Motor neuron (in vitro differentiated cells): ENCODE measurements at places on chromosomes 12 and 14.

GRCh38 chr12:62632411-62632918 is 165.8 kb downstream of the MON2 start:
- ATAC-seq, result peak; percentile 75

DNA sequence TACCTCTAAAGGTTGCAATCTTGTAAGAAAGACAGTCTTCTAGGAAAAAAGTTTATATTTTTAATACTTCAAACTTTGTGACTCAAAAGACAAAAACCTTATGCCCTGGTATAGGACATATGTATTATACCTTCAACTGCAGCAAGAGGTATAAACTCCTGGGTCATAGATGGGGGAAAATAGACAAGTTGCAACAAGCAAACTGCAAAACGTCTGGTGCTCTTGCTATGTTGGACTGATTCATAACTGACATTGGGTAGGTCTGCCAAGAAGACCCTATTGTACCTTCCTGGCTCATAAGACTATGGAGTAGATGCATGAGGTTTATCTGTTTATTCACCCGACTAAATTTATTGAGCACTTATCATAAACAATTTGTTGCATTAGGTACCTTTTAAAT is 40.9 kb downstream of the BEST3 start:
- ATAC-seq, result no peak

GRCh38 chr14:76708771-76709170 is 52.5 kb upstream of the VASH1 start:
- no peak for ATAC-seq

GRCh38 chr14:50010752-50011151 is 105.6 kb downstream of the VCPKMT start:
- ATAC-seq, result no peak

- ATAC-seq, result no peak
These were observed 54.9 kb upstream of the GNG2 start for GRCh38 chr14:51805541-51805940.

DNA sequence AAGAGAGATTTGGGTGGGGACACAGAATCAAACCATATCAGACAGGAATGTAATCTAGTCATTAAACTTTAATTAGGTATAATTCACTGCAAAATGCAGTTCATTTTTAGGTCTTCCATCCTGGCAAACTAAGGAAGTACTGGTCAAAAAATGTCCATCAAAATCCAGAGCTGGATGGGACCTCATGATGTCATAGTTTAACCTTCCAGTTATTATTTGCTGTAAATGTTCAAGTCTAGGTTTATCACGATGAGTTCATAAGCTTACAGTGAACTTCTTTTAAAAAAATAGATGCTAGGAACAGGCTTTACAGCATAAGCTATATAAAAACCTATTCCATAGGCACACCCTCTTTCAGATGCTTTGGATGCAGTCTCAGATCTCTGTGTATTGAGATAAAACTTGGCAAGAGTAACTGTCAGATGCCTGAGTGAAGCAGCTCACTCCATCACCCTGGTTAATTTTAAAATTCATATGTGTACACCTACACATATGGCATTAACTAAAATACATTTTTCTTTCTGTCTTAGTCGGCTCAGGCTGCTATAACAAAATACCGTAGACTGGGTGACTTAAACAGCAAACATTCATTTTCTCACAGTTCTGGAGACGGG is 7.9 kb downstream of the SSPN start:
- no peak for ATAC-seq

GRCh38 chr12:113673458-113674238 is 202.0 kb upstream of the LHX5 start:
- ATAC-seq, result no peak

- ATAC-seq, result peak; percentile 18
These were observed 76.3 kb upstream of the FUT8 start for GRCh38 chr14:65336191-65336591.

GRCh38 chr14:53951627-53952303 is 4.9 kb downstream of the BMP4 start:
- ATAC-seq, result no peak

DNA sequence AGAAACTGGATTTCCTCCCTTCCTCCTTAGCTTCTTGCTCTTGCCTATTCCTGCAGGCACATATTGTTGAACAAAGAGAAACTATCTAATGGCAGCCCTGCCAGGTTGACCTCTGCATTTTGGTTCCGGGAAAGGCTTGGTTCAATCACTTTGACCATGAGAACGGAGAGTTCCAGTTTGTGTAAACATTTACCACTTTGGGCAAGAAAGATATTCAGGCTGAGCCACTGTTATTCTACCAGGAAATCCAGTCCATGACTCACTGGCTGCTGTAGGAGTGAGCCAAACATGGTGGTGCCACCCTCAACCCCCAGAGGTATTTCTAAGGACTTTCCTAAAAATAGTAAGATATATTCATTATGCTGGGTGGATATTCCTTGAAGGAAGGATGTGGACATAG is 242.2 kb upstream of the OR4E1 start:
- ATAC-seq, result no peak

GRCh38 chr12:108559007-108559655 is 1.8 kb downstream of the SART3 start:
- ATAC-seq, result no peak

GRCh38 chr14:57918791-57919190 is 52.9 kb upstream of the SLC35F4 start:
- ATAC-seq, result no peak

- no peak for ATAC-seq
These were observed 1.8 kb downstream of the NOC4L start for GRCh38 chr12:132146098-132146497.

DNA sequence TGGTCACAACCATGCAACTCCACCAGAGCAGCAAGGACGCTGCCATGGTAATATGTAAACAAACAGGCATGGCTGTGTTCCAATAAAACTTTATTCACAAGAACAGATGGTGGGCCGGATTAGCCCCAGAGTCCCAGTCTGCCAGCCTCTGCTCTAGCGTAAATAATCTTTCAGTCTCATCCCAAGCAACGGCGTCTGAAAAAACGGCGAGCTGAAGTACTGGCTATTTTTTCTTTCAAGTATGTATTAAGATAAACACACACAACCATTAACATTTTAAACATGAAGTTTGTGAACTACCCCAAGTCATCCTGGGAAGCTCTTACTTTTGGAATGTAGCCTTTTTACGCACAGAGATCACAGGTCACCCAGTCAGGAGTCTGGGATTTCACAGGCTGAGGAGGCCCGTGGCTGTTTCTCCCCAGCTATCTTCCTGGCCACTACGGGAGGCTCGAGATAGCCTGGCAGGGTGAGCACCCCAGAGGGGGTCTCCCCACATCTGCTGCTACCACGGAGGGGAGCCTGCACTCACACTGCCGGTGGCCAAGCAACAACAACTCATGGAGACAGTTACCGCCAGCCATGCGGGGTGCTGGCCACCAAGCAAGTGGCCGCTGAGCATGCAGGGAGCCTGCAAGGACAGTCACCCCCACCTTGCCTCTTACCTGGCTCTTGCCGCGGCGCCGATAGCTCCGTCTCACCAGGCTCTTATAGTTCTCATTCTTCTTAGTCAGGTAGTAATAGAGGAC is 124.6 kb downstream of the RFLNA start:
- no peak for ATAC-seq

DNA sequence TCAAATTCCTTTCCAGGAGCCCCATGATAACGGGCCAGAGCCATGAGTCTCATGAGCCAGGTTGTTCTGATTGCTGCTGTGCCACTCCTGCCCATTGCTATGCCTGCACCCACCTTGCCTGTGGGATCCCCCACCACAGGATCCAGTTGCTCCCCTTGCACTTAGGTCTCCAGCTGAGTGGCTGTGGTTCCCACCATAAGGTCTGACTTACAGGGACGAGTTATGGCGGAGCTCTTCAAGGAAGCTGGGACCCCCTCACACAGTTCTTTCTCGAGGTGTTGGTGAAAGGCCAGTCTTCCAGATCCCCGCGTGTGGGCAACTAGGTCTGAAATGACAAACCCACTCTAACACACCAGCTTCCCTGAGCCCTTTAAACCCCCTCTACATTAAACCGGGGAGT is 111.9 kb upstream of the C14orf180 start:
- ATAC-seq, result no peak

- ATAC-seq, result peak; percentile 71
These were observed 6.5 kb upstream of the PRPH start for GRCh38 chr12:49288412-49288853.

- ATAC-seq, result no peak
These were observed 64.4 kb downstream of the TTLL5 start for GRCh38 chr14:75725481-75725880.

GRCh38 chr14:68109132-68109900 is 289.7 kb downstream of the RAD51B start:
- ATAC-seq, result no peak

GRCh38 chr14:69087061-69087461 is 65.9 kb downstream of the DCAF5 start:
- no peak for ATAC-seq

DNA sequence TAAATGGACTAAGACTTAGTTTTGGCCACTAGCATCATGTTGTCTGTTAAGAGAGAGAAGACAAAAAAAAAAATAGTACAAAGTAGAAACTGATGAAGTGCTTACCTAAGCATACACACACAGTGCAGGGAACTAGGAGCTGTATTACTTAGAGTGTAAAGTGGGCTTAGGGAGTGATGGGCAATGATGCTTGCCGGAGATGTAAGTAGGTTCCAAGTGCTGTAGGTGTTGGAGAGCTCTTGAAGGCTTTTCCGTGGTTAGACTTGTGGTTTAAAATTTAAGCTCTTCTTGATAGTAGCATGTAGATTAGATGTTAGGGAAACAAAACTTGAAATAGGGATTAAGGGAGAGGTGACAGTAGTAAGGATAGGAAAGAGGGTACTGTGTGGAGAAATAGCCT is 34.7 kb downstream of the MIA2 start:
- ATAC-seq, result no peak

DNA sequence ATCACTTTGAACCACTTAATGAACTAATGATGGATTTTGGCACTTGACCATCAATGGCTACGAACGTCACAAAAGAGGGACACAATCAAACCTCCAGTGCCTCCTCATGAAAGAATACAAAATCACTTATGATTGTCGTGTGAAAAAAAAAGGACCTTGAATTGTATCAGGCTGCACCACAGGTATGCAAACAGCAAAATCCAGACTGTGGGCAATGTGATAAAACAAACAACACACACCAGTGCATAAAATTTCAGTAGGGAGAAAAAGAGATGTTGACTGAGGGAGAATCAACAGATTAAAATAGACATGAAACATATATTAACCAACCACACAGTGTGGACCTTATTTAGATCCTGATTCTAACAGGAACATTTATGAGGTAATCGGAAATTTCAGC is 2.6 kb downstream of the TSPAN8 start:
- ATAC-seq, result no peak

DNA sequence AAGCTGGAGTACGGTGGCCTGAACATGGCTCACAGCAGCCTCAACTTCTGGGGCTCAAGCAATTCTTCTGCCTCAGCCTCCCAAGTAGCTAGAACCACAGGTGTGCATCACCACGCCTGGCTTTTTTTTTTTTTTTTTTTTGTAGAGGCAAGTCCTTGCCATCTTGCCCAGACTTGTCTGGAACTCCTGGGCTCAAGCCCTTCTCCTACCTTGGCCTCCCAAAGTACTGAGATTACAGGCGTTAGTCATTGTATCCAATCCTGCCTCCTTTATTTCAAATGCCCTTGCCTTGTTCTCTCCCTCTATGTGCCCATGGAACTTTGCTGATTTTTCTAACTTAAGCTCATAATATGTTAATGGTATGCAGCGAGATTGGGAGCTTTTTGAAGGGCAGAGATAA is 49.2 kb upstream of the PRICKLE1 start:
- ATAC-seq, result no peak

DNA sequence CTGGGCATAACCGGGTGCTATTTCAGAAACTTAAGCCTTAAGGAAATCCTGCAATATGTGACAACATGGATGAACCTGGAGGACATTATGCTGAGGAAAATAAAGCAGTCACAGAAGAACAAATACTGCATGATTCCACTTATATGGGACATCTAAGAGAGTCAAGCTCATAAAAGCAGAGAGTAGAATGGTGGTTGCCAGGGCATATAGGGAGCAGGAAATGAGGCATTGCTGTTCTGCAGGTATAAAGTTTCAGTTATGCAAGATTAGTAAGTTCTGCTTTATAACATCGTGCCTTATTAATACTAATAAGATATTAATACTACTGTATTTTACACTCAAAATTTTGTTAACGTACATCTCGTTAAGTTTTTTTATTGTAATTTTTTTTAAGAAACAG is 124.2 kb upstream of the ATF1 start:
- ATAC-seq, result no peak

DNA sequence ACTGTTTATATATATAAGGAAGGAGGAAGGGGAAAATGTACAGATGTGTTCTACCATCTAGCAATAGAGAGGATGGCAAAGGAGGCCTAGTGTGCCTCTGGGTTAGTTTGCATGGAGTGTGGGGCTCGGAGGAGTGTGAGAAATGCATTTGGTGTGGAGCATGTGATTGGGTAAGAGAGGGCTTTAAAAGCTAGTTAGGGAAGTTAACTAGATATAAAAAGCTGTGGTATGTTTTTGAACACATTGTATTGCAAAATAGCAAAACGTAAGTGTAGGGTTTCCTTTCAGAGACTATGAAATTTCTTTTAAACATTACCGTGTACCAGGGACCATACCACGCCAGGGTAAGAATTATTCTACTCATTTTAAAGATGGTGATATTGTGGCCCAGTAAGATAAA is 53.3 kb upstream of the STXBP6 start:
- no peak for ATAC-seq

DNA sequence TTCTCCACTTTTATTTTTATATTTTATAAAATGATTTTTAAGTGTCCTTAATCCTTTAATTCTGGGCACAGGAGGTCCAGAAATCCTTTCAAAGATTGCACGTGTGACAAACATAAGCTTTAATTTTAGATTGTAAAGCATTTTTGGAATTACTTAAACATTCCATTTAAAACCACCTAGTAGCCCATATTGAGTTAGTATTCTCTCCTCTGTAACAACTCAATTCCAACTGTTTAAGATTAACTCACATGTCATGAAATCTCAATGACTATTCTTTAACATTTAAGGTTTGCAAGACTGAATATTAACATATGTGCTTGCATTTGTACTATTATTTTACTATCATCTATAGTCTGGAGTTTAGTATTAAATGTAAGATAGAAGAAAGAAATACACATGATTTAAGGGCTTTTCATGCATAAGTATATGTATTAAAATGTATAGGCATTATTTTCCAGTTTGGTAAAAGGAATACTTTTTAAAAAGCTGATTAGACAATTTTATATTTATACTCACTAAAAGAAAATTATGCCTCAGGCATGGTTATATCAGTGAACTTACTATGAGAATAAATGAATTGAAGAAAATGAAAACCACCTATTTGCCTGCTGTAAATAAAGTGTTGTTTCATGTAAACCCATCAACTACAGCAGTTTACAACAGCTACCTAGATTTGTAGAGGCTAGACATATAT is 776.9 kb downstream of the SLC6A15 start:
- no peak for ATAC-seq
